ENCODE measurements at places on chromosomes 5 and 9. TPM values are rescaled to one million over a fixed set of nuclear protein-coding genes. Genes with fewer than 3 reads are reported as not detected.

GRCh38 chr9:69134412-69134811, 39.7 kb upstream of the TJP2 start:
- no peaks in the 10 kb centered on the region for H3K36me3 ChIP-seq
- H3K4me3 ChIP-seq, result no peak overlapping the region
- H3K27me3 ChIP-seq, result peaks cover 9% of the 10 kb centered on the region
- no peak for DNase-seq

- H3K4me1 ChIP-seq, result peaks cover 8% of the 10 kb centered on the region
- no peaks in the 10 kb centered on the region for H3K36me3 ChIP-seq
- DNase-seq, result no peak
- H3K27me3 ChIP-seq, result peaks cover 28% of the 10 kb centered on the region
- H3K4me3 ChIP-seq, result no peak overlapping the region
Observed at GRCh38 chr5:1449081-1449630, 3.9 kb upstream of the SLC6A3 start.

DNA sequence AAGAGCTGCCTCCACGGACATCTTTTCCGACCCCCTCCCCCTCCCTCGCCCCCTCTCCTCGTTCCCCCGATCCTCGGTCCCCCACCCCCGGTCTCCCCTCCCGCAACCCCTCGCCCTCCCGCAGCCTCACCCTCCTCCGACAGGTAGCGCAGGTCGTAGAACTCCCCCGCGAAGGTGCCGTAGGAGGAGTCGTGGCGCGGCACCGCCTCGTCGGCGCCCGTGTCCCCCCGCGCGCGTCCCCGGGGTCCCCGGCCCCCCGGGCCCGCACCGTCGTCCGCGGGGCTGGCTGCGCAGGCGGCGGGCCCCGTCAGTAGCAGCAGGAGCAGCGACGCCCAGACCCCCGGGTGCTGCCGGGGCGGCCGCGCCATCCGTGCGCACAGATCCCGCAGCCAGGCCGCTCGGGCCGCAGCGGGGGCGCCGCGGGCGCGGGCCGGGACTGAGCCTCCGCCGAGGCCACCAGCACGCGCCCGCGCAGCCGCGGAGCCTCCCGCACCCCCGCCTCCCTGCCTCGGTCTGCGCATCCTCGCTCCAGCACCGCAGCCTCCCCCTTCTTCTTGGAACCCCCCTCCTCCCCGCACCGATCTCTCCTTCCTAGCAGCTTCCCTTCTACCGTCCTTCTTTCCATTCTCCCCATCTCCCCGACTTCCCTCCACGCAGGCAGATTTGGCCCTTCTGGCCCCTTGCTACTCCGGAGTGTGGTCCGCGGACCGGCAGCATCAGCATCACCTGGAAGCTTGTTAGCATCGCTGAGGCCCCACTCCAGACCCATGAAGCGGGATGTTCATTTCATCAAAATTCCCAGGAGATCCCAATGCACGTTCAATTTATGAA, at the start of gene FRRS1L:
Gene FRRS1L (minus strand): TSS at position 479 of the 831 bp plus-strand sequence. CDS start 111 bp downstream, at position 368.
- DNase-seq, result no peak
- peaks cover 50% of the 10 kb centered on the region for H3K27me3 ChIP-seq
- peaks cover 12% of the 10 kb centered on the region for H3K4me1 ChIP-seq

DNA sequence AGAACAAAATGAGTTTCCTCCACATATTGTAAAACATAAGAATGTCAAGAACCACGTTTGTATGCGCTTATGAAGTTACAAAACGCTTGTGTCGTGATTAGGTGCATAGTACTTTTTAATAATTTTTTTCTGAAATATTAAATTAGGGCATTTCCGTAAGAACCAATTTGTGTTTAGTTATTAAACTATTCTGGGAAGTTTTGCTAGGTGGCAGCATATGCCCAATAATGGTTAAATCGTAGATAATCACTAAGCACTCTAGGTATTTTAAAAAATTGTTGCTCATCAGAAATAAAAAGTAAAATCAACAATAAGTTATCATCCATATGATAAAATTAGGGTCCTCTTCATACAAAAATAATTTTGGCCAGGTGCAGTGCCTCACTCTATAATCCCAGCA, 5.4 kb downstream of the SRFBP1 start:
- H3K36me3 ChIP-seq, result peaks cover 10% of the 10 kb centered on the region
- H3K27me3 ChIP-seq, result no peaks in the 10 kb centered on the region
- H3K4me1 ChIP-seq, result peaks cover 31% of the 10 kb centered on the region
- H3K4me3 ChIP-seq, result no peak overlapping the region
- no peak overlapping the region for H3K27ac ChIP-seq
- DNase-seq, result no peak

DNA sequence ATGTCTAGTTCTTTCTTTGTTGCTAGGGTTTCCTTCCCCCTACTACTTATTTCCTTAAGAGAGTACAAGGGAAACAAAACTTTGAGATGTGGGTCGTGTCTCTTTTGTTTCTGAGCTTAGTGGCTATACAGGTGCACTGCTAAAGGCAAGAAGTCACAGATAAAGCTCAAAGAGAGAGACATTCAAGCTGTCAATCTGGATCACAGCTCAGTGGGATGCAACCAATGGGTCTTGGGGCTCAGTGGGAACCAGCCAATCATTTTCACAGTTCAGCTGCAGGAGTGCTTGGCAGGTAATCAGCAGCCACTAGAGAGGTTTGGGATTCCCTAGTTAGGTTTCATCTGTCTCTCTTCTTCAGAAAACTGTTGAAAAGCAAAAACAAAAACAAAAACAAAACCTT, 135.4 kb upstream of the SGCD start:
- H3K4me1 ChIP-seq, result no peaks in the 10 kb centered on the region
- no peak for DNase-seq
- no peaks in the 10 kb centered on the region for H3K36me3 ChIP-seq
- no peak overlapping the region for H3K27ac ChIP-seq
- no peaks in the 10 kb centered on the region for H3K27me3 ChIP-seq

DNA sequence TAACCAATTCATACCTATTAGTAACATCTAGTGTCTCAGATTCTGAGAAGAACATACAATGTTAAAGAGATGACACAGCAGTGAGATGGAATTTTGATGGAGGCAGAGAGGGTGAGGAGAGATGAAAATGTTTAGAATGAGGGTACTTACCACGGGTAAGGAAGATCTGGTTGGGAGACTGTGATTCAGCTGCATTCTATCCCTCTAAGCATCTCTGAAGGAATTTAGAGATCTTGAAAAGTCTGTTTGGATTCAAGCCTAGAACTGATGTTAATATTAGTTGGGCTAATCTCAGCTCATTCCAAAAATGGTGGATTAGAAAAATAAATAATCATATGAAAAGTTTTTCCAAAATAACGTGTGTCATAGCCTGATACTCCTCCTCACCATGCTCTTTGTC, 191.5 kb upstream of the CLINT1 start:
- H3K27ac ChIP-seq, result no peak overlapping the region
- H3K36me3 ChIP-seq, result no peaks in the 10 kb centered on the region
- H3K4me3 ChIP-seq, result no peak overlapping the region

FER gene
- polyA plus RNA-seq, result 18.7 TPM

AFAP1L1 gene
- polyA plus RNA-seq, result not detected

ARSI gene
- polyA plus RNA-seq, result not detected
